Mammary epithelial cell (primary cell): ENCODE measurements at places on chromosomes 6 and 20. TPM values are rescaled to one million over a fixed set of nuclear protein-coding genes. Genes with fewer than 3 reads are reported as not detected.

TBXT gene
- not detected in 2 replicates for total RNA-seq

OPRM1 gene
- not detected for total RNA-seq

BMP6 gene
- 0.33 TPM for total RNA-seq

MYLK4 gene
- 0.31 and 0.40 TPM in 2 replicates for total RNA-seq

UNC93A gene
- total RNA-seq, result not detected

XKR7 gene
- total RNA-seq, result not detected in 2 replicates

PDE7B gene
- 0.50 TPM for total RNA-seq

C6orf120 gene
- total RNA-seq, result 26.0 TPM

EDN1 gene
- 11.3 TPM for total RNA-seq

NNAT gene
- total RNA-seq, result 1.4 and 3.3 TPM in 2 replicates

PDE10A gene
- total RNA-seq, result not detected in 2 replicates

FAM217A gene
- not detected for total RNA-seq

BHLHE23 gene
- total RNA-seq, result not detected

ADAM33 gene
- total RNA-seq, result not detected in 2 replicates

FAM83C gene
- not detected for total RNA-seq

CLPSL2 gene
- not detected for total RNA-seq

PLA2G7 gene
- total RNA-seq, result 3.0 and 5.9 TPM in 2 replicates

SEMG1 gene
- total RNA-seq, result not detected

MATN4 gene
- 0.24 TPM in 1 of 2 replicates, not detected in the other for total RNA-seq

L3MBTL1 gene
- total RNA-seq, result 14.5 TPM

GTSF1L gene
- total RNA-seq, result not detected

SOBP gene
- total RNA-seq, result 0.14 TPM in 1 of 2 replicates, not detected in the other

ISM1 gene
- total RNA-seq, result 0.33 TPM

CD24 gene
- total RNA-seq, result 198 and 299 TPM in 2 replicates

PRKN gene
- total RNA-seq, result 1.3 TPM

EEF1A2 gene
- 1.4 and 1.7 TPM in 2 replicates for total RNA-seq
